MG63 (cell line): ENCODE measurements at places on chromosomes 5 and 9.

DNA sequence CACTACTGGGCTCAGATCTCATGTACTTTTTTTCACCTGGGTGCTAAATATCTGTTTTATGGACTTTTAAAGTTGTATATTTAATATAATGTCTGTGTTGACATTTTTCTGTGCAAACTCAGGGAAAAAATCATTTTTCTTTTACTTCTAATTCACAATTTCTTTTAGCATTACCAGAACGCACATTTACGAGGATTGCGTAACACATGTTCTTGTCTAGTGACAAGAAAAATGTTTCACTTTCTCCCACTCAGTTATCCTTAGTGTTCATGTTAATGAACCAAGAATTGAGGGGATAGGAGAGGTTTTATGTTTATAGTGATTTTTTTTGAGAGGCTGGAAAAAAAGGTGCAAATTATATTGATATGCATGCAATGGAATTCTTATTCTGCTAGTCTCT lies 86.3 kb upstream of the PJA2 start:
- DNase-seq: no peak

- DNase-seq: no peak
Measured at GRCh38 chr9:19465586-19466279, 56.9 kb downstream of the ACER2 start.

GRCh38 chr9:38074441-38074961 lies 5.5 kb upstream of the SHB start:
- no peak for DNase-seq

DNA sequence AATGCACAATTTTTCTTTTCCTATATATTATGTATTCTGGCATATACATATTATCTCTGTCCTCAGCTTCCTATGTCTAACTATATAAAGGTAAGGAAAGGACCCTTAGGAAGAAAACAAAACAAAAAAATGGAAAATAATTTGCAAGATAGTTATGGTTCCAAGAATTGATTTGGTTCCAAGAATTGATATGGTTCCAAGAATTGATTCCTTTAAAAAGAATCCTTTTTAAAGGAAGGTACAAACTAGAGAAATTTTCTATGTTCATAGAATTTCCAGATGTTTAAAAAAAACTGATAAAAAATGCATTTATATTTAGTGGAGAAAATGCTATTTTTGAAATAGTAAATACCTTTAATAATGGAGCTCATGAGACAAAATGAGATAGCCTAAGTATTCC lies 12.1 kb downstream of the LYRM7 start:
- DNase-seq: no peak

GRCh38 chr5:45596320-45596719 lies 99.9 kb downstream of the HCN1 start:
- no peak for DNase-seq

- DNase-seq: no peak
Measured at GRCh38 chr5:95863383-95863757, 40.8 kb upstream of the GLRX start.

DNA sequence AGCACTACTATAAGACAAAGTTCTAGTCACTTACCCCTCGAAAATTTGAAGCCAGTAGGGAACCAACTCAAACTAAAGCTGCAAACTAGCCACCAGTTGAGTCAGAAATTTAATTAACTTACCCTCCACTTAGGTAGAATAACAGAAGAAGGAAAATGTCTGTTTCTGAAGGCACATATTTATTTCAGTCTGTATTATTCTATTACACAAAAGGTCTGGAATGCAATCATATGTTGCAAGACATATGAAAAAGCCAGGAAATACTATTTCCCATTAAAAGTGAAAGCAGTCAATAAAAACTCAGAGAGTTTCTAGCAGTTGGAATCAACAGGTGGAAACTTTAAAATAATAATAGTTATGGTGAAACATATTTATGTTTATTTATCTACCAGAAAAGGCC lies 79.2 kb upstream of the SLCO4C1 start:
- no peak for DNase-seq

- peak; percentile 97 for DNase-seq
Measured at GRCh38 chr9:107749787-107750444, 260.3 kb upstream of the KLF4 start.

- DNase-seq: no peak
Measured at GRCh38 chr9:34675869-34676268, 13.4 kb upstream of the CCL27 start.

GRCh38 chr9:124164811-124165210 lies 92.9 kb upstream of the NEK6 start:
- no peak for DNase-seq

- DNase-seq: no peak
Measured at GRCh38 chr9:133890583-133890982, 101.5 kb downstream of the VAV2 start.

DNA sequence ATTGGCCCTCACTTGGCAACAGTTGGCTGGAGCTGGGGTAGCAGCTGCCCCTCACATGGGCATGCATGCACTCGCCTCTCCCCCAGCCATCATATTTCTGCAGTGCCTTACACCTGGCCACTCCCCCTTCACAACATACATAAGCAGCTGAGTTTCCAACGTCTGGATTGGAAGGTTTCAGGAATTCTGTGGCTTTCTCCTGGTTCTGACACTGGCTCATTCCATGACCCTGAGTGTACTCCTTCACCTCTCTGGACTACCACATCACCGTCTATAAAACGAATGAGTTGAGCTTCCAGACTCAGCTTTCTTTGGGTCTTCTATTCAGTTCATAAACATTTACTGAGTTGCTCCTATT lies 84.3 kb downstream of the GALNT10 start:
- DNase-seq: no peak

DNA sequence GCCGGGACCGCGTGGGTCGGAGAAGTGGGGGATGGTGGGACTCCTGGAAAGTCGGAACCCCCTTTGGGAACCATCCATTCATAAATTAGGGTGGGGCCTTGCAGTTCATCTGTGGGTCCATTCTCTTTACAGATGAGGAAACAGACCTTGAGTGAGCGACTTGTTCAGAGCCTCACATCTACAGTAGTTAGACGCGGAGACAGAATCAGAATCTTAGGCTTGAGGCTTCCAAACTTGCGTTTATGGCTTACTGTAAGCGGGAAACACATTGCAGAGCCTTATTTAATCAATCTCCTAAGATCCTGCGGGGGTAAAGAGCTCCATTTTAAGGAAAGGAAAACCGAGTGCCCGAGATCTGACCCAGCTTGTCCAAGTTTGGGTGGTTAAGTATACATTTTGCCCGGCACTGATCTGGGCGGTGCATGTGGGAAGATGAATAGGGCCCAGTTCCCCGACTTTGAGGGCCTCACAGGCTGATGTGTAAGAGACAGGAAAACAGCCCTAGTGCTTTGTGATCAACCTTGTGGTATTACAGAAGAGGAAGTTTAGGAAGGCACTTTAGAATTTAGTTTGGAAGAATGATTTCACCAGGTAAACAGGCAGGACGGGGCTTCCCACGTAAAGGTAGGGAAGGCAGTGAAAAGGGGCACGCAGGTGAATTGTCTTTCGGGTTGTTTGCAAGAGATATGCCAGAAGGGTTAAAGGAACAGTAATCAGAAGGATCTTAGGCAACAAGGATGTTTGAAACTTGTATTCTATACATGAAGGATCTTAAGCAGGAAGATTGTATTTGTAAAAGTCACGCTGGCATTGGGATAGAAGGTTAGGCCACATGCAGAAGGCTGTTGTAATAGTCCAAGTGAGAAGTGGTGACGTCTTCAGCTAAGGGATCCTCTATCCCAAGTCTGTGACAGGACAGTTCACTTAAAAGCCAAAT lies 744 bp downstream of the TARS1 start:
- DNase-seq: peak; percentile 15

DNA sequence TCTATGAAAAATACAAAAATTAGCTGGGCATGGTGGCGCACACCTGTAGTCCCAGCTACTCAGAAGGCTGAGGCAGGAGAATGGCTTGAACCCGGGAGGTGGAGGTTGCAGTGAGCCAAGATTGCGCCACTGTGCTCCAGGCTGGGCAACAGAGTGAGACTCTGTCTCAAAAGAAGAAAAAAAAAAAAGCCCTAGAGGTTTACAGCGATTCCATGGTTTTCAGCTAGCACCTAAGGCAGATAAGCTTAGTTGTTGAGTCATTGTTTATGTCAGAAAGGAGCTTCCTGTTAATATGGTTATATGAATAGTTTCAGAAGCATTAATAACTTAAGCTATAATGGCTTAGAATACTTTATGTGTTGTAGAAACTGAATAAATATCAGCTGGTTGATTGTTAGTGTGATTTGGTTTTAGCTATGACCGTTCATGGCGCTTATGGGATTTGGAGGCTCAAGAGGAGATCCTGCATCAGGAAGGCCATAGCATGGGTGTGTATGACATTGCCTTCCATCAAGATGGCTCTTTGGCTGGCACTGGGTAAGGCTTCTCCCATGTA lies 13.0 kb downstream of the RNF183 start:
- no peak for DNase-seq

- DNase-seq: peak; percentile 60
Measured at GRCh38 chr5:149464796-149465489, 85.9 kb upstream of the IL17B start.

- no peak for DNase-seq
Measured at GRCh38 chr9:80843028-80843427, 846.3 kb downstream of the TLE1 start.

- peak; percentile 27 for DNase-seq
Measured at GRCh38 chr9:135885100-135885853, 22.1 kb downstream of the CAMSAP1 start.

DNA sequence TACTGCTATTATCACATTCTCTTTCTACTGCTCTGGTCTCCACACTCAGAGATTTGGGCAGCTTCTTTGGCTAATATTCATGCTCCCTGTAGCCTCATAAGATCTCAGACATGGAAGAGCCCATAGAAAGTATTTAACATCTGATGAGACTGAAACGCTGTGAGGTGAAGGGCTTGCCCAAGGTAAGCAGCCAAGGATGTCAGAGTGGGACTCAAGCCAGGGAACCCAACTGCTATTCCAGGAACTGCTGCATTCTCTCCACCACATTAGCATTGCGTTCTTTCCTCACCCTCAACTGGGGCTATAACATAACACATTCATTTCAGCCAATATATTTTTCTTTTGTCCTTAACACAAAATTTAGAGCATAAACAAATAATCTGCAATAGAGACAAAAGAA lies 3.8 kb downstream of the ADRB2 start:
- DNase-seq: no peak

DNA sequence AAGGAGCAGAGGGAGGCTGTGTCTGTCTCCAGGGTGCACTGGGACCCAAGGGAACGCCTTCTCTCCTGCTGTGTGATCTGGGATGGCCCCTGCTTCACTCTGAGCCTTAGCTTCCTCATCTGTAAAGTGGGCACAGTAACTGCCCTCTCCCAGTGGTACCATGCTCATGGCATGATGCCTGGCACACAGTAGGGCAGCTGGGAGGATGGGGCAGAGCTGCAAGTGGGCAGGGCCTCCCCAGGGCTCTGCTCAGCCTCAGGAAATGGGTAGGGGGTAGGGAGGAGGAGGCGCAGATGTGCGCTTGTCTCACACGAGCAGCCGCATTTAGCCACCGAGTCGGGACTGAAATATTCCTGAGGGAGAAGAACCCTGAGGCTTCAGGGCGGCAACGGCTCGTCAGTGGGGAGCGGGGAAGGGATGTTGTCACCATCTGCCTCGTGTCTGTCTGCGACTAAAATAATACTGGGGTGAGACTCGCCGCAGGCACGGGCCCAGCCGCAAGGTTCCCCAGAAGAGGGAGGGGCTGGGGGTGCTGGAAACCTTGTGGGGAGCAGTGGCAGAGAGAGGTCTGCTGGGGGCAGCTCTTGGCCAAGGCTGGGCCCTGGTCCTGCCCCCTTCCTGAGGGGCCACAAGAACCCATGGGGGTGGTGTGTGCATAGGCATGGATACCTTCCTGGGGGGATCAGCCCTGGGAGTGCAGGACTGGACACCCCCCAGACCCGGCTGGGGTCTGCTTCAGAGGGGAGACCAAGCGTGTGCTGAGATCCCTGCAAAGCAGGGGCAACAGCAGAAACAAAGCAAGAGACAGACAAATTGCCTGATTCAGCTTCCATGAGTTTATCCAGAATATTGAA lies 55.2 kb upstream of the PSD2 start:
- no peak for DNase-seq

DNA sequence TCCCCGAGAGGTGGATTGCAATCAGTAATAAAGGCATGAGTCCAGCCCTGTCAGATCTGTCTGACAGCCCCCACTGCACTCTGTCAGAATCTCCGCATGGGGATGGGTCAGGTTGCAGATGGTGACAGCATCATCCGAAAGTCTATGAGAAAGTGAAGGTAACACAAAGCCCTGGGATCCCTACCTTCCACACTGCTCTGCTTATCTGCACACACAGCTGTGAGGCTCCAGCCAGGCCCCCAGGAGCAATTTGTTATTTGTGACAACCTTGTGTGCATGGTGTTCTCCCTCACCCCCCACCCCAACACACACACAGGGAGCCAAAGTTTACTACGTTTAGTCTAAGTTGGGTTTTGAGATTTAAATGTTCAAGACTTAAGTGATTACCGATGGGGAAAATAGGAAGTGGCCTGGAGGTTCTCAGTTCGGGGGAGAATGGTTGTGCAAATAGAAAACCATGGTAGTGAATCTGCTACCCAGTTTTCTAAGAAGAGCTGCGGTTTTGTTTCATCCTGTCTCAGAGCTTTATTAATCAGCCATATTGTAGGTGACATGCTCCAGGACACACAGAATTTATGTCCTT lies 92.7 kb downstream of the SV2C start:
- no peak for DNase-seq

DNA sequence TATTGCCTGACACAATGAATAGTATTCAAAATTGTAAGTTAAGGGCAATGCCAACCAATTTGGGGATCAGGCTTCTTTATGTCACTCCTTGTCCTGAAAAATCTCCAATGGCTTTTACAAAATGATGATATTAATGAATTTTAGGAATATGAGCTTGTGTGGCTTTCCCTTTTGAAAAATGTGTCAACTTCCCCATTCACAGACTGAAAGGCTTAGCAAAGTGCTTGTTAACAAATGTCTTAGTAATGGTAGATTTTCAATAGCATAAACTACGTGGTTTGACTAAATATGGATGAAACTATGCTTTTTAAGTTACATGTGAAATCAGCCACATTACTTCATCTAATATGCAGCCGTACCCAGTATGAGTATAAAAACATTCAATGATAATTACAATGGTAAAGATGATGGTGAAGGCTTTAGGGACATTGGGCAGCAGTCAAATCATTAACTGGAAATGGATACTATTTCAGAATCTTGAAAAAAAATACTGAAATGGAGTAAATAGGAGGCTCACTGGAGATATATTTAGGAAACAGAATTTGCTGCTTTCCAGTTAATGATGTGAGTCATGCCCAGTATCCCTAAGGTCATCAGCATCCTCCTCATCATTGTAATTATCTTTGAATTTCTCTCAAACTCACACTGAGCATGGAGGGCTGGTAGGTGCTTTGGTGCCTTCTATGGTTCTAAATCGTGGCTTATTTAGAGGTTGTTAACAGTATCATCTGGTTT lies 113.3 kb upstream of the ZNF608 start:
- DNase-seq: no peak

- DNase-seq: no peak
Measured at GRCh38 chr5:9494301-9494700, 51.6 kb downstream of the SEMA5A start.

- DNase-seq: no peak
Measured at GRCh38 chr9:122846371-122846940, 18.1 kb upstream of the PDCL start.

- DNase-seq: no peak
Measured at GRCh38 chr5:19256036-19256435, 732.0 kb downstream of the CDH18 start.
